C1 segment of cervical spinal cord (tissue), 14 donors: ENCODE measurements at places on chromosomes 3 and 15.

GRCh38 chr3:190436331-190436730, 13.4 kb downstream of the TMEM207 start:
- DNase-seq, result no peak

DNA sequence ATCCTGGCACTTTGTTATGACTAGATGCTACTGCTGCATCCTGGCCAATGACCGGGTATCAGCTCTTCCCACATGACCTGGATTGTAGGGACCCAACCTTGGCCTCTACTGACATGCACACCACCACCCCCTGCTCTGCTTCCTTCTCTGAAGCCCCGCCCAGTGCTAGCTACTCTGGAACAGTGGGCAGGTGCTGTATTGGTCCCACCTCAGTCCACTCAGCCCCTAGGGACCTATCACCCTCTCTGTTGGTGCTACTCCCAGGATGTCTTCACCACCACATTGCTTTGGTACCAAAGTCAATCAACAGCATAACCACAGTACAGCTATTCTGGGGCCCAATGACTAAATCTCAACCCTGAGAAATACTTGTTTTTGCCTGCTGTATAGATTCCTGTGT, 170.2 kb upstream of the PRICKLE2 start:
- no peak for DNase-seq

- no peak for DNase-seq
Measured at GRCh38 chr3:114327665-114328064, 33.8 kb downstream of the TIGIT start.

- no peak for DNase-seq
Measured at GRCh38 chr15:31482122-31482922, 155.7 kb downstream of the KLF13 start.

DNA sequence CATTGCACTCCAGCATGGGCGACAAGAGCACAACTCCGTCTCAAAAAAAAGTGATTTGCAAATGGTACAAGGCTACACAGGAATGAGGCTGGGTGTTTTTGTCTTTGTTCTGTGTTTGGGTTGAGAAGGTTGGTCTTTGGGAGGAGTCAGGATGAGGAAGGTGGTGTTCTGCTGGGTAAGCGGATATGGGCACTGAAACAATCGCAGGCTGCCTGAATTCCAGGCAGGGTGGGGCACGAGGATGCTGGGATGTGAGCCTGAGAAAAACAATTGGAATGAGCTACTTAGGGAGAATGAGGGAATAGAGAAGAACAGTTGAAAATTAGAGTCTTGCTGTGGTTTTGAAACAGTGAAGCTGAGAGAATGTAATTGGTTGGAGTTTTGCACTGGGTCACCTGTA, 51.6 kb downstream of the ZBTB38 start:
- DNase-seq, result no peak

DNA sequence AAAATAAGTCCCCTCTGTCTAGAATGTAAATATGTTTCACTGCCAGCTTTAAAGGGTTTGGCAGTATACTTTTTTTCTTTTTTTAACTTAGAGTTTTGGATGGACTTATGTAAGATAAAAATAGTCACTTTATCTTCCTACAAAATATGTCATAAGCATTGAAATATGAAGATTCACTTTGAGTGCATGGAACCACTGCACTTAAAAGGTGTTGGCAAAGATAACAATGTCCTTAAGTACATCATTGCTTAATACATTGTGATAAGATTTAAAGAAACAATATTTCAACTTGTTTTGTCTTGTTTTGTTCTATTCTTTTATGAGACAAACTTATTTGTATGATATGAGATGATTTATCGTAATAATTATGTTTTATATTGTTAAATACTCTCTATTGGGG, 66.3 kb upstream of the NAALADL2 start:
- no peak for DNase-seq
